ENCODE measurements at places on chromosomes 4 and X. TPM values are rescaled to one million over a fixed set of nuclear protein-coding genes. Genes with fewer than 3 reads are reported as not detected.

DNA sequence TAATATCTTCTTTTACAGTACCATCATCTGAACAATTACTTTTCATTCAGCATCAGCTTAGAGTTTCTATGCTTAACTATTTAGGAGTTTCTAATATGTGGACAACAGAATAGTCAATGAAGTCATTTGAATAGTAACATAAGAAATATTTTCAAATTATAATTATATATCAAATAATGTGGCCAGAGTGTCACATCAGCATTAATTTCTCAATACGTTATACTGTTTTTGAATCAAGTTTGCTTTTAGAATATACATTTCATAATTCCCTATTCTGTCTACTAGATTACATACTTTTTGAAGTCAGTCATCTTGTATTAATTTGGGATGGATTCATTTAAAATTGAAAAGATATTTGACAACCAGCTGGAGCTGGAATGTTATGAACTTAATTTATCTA, 677.4 kb upstream of the PABPC4L start:
- H3K27ac ChIP-seq = no peak overlapping the region
- H3K4me3 ChIP-seq = no peak overlapping the region
- no peaks in the 10 kb centered on the region for H3K27me3 ChIP-seq

The COX7B2 gene
- not detected for total RNA-seq

- no peaks in the 10 kb centered on the region for H3K36me3 ChIP-seq
- no peak overlapping the region for H3K27ac ChIP-seq
- no peak overlapping the region for H3K4me3 ChIP-seq
- no peak for DNase-seq
- no peaks in the 10 kb centered on the region for H3K27me3 ChIP-seq
These were observed 36.8 kb upstream of the BANK1 start for GRCh38 chr4:101753721-101754120.

DNA sequence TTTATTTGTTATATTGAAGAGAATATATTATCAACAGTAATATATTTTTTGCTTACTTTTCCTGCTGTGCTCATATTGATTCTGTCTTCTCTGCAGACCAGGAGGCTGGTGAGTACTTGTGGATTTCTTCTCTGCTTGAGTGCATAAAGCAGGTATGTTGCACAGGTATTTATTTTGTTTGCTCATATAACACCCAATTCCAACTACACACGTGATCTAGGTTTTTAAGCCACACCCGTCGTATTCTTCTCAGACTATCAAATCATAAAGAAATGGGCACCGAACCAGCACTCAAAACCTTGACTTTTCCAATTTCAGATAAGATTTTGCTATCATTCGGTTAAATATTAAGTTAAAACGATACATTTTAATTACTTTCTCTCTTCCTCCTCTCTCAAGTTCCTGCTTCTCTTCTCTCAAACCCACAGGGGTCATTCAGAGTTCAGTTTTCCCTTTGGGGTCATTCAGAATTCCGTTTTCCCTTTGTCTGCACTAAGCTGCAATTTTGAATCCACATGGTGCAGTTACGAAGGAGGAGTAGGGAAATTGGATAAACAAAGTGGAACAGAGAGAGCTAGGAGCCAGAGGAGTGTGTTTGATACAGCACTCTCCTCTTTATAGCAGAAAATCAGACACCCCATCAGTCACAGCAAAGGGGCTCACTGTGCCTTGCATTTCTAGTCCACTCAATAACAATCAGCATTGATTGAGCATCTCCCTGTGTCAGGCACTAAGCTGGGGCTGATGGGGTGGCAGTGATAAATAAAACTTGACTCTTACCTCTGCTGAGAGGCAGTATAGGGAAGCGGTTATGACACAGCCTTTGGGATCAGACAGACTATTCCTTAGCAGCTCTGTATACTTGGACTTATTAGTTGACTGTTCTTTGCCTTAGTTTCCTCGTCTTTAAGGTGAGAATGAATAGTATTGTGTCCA, at the start of gene ADH1C:
TSS of gene ADH1C (minus strand) at position 145 of the 936 bp plus-strand sequence. CDS start at position 74, 71 bp downstream.
- H3K4me1 ChIP-seq = no peaks in the 10 kb centered on the region
- H3K27ac ChIP-seq = no peak within 1 kb of the TSS
- no peaks in the 10 kb centered on the region for H3K27me3 ChIP-seq
- H3K36me3 ChIP-seq = no peaks in the 10 kb centered on the region

The IQCM gene
- total RNA-seq = not detected

GRCh38 chrX:67351411-67351810, 192.4 kb upstream of the AR start:
- H3K4me1 ChIP-seq = no peaks in the 10 kb centered on the region
- H3K36me3 ChIP-seq = no peaks in the 10 kb centered on the region
- H3K27ac ChIP-seq = no peak overlapping the region
- H3K27me3 ChIP-seq = no peaks in the 10 kb centered on the region
- no peak overlapping the region for H3K4me3 ChIP-seq

The UGT2A1 gene
- 0.94 TPM for total RNA-seq

The ZNF141 gene
- 54.2 TPM for total RNA-seq

DNA sequence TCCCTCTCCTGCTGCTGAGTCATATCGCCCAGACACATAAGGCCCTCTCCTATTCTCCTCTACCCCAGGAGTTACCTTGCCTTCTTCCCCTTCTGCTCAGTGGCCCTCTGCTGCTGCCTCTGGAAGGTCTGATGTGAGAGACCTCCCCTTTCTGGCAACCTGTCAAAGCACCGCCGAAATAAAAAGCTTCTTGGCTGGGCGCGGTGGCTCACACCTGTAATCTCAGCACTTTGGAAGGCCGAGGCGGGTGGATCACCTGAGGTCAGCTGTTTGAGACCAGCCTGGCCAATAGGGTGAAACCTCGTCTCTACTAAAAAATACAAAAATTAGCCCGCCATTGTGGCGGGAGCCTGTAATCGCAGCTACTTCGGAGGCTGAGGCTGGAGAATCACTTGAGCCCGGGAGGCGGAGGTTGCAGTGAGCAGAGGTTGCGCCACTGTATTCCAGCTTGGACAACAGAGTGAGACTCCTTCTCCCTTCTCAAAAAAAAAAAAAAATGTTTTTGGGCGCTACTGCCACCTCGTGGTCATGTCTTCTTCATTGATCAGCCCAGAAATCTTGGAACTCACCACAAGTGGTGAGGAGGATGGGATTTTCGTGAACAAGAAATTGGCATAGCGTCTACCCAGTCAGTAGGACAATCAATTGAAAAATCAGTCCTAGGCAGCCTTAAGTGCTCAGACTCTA, 8.6 kb upstream of the ZXDA start:
- H3K27ac ChIP-seq = no peak overlapping the region
- no peak for DNase-seq
- no peaks in the 10 kb centered on the region for H3K4me1 ChIP-seq
- H3K27me3 ChIP-seq = no peaks in the 10 kb centered on the region

DNA sequence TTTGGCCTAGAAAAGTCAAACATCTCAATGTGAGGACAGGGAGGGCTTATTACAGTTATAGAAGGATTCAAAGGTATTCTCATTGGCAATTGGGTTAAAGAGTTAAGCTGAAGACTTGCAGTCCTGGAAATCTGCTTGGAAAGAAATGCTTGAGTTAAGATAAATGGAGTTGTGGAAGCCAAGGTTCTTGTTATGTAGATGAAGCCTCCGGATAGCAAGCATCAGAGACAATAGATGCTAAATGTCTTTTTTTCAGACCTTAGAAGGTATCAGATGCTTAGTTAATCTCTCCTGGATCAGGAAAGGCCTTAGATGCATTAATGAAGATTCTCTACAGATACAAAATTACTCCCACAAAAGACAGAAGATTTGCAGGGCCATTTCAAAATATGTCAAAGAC, 299.3 kb downstream of the CFAP47 start:
- no peak overlapping the region for H3K4me3 ChIP-seq
- DNase-seq = no peak
- no peaks in the 10 kb centered on the region for H3K36me3 ChIP-seq
- no peaks in the 10 kb centered on the region for H3K4me1 ChIP-seq
- H3K27ac ChIP-seq = no peak overlapping the region

Measured in spinal cord (tissue), 10 donors.